ENCODE measurements at places on chromosomes 7 and 10.
A peak's percentile ranks its signal among the peaks of the same experiment; 100 is the strongest.

DNA sequence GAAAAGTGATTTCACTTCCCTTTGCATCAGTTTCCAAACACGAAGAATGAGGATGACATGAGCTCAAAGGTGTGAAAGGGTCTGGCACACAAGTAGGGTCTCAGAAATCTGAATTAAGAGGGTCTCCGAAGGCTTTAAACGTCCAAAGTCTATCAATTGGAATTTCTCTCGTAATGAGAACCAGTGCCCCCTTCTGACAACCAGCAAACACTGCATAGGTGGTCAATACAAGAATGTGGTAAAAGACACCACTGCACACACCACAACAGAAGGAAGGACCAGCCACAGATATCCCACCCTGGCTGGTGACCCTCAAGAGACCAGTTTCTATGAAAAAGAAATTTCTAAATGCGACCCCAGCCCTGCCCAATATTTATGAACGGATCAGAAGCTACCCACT is 78.1 kb downstream of the CALN1 start:
- no peak for DNase-seq

- no peak for DNase-seq
Observed at GRCh38 chr10:124229989-124230634, 136.7 kb upstream of the CHST15 start.

DNA sequence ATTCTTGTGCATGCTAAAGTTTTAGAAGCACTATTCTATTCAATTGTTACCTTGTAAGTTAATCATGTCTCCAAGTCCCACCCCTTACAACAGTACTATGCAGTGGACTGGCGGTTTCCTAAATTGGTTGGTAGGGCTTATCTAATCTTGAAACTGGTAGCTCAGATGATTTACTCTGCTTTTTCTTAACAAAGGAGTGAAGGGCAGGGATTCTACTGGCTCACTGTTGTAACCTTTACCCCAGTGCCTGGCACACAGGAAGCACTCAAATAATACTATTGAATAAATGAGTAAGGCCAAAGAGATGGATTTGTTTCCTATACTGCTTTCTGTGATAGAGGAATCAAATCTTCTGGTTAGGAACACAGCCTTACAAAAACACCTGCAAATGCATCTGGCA is 46.0 kb upstream of the CYCS start:
- DNase-seq = no peak

- no peak for DNase-seq
Observed at GRCh38 chr10:87930934-87931835, 67.8 kb downstream of the PTEN start.

DNA sequence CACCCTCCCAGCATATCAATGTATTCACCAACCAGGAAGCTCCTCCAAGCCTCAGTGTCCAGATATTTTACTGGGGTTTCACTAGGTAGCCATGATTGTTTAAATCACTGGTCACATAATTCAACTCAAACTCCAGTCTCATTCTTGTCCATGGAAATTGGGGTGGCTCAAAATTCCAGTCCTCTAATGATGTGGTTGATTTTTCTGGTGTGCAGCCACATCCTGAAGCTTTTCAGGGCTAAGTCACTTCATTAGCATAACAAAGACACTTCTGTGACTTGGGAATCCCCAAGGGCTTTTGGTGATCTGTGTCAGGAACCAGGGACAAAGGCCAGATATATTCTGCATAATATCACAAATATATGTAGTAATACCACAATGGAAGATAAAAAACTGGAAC is 786.9 kb upstream of the IGFBP3 start:
- DNase-seq = peak; percentile 3

GRCh38 chr10:84706875-84707274 is 378.5 kb downstream of the CCSER2 start:
- DNase-seq = no peak

GRCh38 chr7:83141927-83142326 is 20.8 kb downstream of the PCLO start:
- no peak for DNase-seq

- no peak for DNase-seq
Observed at GRCh38 chr7:20240080-20240926, 23.1 kb upstream of the MACC1 start.

DNA sequence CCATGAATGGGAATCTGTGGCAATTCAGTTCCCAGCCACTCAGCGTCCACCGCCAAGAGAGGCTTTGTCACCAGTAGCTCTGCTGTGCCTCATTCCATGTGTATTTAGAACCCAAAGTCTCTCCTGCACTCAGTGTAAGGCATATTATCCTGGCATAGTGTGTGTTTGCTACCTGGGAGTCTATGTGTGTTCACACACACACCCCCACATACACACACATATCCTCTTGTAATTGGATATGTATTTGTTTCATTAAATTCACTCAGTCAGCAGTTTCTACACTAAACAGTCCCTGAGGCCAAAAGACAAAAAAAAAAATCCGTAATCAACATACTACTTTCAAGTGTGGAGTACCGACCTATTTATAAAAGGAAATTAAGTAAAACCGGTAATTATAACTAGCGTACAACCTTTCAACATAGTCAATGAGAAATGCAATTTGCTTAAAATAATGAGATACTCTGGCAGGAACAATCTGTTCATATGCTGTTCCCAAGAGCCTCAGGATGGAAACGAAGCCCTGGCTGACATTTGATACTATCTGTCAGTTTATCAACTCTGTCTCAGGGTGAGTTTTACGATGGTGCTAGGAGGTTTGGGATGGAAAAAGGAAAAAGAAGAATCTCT is 425.8 kb upstream of the CELF2 start:
- DNase-seq = no peak

- no peak for DNase-seq
Observed at GRCh38 chr7:88153378-88153777, 66.5 kb downstream of the SRI start.

GRCh38 chr7:99094401-99094800 is 49.5 kb downstream of the SMURF1 start:
- no peak for DNase-seq

GRCh38 chr7:54663603-54664234 is 95.3 kb downstream of the SEC61G start:
- DNase-seq = no peak

DNA sequence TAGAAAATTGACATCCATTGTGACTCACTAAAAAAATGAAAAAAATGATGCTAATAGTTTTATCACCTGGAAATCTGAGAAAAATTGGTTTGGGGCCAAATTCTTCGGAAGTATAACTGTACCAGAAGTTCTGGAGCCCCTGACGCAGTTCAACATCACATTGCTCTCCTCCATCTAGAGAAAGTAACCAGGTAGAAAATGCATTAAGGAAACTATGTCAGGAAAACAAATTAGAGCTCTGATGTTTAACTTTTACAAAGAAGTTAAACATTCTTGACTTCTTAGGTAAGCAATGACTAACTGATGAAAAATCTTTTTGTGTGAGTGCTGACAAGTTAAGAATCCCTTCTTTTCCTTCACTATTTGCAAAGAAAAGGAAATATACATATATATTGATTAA is 61.1 kb upstream of the TMEM196 start:
- DNase-seq = no peak

Measured in HAP-1 (cell line).